D721Med (cell line): ENCODE measurements at places on chromosomes 4 and X.

DNA sequence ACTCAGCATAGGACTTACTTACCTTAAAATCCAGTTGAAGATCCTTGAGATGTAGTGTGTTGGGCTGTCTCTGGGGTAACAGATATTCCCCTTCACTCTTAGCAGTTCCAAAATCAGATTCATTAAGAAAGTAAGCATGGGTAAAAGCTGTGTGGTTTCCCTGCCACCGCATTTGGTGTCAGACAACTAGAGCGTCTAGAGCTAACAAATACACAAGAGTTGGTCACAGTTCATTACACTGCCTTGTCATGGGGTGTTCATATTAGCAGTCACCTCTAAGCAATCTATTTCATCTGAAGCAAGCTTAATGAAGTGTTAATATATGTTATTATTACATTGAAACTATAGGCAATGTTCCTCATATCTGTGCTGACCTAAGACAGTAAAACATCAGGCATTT, 342.8 kb downstream of the PPARGC1A start:
- DNase-seq, result no peak

GRCh38 chr4:89363786-89364185, 56.2 kb upstream of the GPRIN3 start:
- DNase-seq, result no peak

- no peak for DNase-seq
Measured at GRCh38 chrX:13341491-13342101, 21.7 kb upstream of the ATXN3L start.

DNA sequence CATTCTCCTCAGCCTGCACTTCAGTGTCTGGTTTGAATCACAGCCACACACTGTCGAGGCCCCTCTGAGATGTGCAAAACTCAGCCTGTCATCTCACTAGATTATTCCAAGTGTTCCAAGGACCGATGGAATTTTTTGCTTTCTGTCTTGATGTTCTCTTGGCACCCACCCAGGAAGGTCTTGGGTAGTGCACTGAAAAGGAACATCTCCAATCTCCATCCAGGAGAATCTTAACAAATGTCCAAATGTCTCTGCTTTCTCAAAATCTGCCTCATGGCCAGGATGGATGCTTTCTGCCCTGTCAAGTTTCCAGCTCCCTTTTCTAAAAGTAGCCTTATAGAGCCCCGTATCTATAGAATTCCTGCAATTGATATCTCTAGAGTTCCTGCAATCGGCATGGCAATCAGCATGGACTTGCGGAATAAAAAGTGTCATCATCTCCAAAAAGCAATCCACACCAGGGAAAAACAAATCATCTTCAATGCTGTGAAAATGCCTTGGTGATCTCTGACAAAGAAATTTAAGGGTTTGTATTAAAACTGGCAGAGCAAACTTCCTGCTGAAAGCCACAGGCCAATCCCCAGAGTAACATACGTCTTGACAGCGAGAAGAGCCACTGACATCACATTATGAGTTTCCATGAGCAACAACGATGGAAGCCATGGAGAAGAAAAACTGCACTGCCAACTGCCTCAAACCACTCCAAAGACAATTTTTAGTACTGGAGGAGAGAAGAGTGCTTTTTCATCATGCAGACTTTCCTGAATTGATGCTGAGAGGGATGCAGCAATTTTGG, 215.3 kb upstream of the FAM9B start:
- DNase-seq, result no peak

DNA sequence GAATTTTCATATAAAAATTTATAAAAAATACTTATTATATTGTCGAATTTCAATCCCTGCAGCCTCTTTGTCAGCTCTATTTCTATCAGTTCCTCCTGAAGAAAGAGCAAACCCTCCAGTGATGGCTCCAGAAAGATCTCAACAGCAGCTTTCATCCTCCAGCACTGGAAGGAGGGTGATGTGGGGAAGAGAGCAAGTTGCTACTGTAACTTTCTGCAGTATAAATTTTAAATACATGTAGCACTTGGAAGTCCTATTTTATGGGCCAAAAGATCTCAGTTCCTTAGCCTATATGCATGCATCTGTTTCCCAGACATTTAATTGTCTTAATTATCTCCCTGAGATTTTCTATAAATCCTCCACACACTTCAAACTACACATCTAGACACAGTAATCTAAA, 13.7 kb upstream of the ODAM start:
- DNase-seq, result no peak

DNA sequence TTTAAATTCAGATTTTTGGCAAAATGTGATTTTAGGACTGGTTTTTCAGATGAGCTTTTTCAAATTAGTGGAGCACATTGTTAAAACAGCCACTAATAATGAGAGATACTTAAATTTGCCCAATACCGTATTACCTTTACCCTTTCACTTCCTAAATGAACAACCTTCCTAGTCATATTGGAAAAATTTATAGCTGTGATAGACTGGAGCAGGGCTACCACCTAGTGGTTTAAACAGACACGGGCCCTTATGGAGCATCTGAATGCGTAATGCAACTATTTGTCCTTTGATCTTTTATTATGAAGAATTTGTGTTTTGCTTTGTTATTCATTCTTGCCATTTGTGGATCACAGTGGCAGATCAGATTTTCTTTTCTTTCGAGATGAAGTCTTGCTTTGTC, 72.7 kb downstream of the KDM6A start:
- no peak for DNase-seq

DNA sequence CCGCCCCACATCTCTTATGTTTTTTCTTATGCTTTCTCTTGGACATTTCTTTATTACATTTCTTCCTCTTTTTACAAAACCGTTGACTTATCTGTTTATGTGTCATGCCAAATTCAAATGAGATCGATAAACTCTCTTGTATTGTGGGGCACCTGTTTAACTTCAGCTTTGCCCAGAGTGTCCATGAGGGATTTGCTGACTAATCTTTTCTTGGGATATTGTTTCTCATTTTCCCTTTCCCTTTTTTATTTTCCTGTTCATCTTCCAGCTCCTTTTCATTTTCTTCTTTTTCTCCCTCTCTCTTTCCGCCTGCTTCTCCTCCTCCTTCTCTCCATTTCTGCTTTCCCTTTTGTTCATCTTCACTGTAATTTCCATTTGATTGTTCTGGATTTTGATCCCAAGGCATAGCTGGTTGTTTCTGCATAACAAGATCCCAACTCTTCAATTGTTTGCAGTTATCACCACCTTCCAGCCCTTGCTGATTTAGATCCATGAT, 10.7 kb downstream of the TIMM8A start:
- no peak for DNase-seq

DNA sequence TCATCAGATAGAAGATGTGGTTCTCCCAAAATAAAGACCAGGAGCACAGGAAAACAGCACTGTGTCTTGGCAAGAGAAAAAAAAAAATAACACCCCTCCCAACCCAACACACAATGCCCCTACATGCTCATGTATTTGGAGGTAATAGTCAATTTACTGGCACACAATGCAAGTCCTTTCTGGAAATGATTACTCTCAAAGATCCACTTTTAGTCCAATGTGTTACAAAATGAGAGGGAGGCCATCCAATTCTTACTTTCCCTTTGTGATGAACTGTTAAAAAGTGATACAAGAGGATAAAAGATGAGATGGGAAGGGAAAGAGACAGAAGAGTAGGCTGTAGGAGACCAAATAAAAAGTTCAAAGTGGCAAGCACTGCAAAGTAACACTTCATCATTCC, 180.3 kb upstream of the DKK2 start:
- DNase-seq, result no peak

DNA sequence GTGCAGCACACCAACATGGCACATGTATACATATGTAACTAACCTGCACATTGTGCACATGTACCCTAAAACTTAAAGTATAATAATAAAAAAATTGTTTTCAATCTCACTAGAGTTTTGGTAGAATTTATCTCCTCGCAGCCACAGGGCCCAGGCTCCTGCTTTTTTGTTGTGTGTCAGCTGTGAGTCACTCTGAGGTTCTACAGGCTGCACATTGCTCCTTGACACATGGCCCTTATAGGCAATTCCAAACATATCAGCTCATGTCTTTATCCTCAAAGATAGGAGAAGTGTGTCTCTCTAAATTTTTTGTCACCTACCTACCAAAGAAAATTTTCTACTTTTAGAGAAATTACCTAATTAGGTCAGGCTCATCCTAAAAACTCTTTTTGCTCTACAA, 252.1 kb upstream of the ADGRL3 start:
- no peak for DNase-seq

GRCh38 chr4:147837435-147837834, 105.5 kb downstream of the ARHGAP10 start:
- no peak for DNase-seq

DNA sequence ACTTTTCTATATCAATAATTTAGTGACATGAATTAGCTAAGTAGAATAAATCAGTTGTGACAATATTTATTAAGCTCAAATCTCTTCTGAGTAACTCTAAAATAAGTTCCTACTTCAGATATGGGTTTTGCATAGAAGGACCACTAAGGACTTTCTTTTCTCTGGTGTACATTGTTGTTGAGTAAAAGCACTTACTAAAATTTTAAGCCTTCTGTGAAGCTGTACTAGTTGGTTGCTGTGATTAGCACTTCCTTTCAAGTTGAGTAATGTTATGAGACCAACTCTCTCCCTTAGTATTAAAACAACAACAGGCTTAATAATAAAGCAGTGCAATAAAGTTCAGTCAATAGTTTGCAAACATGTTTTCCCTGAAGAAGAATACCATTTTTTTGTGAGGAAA, 667.4 kb upstream of the NDST4 start:
- DNase-seq, result no peak

- DNase-seq, result no peak
Measured at GRCh38 chr4:173958445-173958844, 325.0 kb downstream of the FBXO8 start.

DNA sequence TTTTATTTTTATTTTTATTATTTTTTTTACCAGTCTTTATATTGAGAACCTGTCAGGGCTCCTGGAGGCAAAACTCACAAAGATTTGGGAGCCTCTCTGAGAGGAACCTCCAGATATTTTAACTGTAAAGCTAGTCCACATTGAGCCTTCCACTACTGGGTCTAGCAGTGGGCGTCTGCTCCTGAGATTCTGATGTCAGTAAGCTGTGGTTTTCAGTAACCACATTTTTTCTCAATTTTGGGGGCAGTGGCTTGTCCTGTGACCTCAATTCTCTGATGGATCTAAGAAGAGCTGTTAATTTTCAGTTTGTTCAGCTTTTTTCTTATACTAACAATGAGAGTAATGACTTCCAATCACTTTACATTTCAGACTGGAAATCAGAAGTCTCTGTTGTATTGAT, 23.6 kb upstream of the GPRASP1 start:
- DNase-seq, result no peak

GRCh38 chr4:131547506-131547981, 1601.5 kb upstream of the PCDH10 start:
- DNase-seq, result no peak

- no peak for DNase-seq
Measured at GRCh38 chr4:141247430-141247780, 26.7 kb downstream of the ZNF330 start.

GRCh38 chr4:78061939-78062570, 4.9 kb downstream of the FRAS1 start:
- DNase-seq, result no peak

DNA sequence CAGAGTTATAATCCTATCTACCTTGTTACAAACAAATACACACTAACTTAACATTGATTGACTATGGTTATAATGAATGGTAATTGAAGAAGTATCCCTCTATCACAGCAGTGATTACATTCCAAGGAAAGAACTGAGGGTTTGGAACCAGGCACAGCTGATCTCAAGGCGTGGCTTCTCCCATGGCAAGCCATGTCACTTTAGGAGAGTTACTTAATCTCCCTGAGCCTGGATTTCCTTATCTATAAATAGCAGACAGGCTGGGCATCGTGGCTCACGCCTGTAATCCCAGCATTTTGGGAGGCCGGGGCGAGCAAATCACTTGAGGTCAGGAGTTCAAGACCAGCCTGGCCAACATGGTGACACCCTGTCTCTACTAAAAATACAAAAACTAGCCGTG, 25.6 kb downstream of the SORBS2 start:
- DNase-seq, result no peak

GRCh38 chrX:8960957-8961468, 72.9 kb downstream of the FAM9B start:
- no peak for DNase-seq

DNA sequence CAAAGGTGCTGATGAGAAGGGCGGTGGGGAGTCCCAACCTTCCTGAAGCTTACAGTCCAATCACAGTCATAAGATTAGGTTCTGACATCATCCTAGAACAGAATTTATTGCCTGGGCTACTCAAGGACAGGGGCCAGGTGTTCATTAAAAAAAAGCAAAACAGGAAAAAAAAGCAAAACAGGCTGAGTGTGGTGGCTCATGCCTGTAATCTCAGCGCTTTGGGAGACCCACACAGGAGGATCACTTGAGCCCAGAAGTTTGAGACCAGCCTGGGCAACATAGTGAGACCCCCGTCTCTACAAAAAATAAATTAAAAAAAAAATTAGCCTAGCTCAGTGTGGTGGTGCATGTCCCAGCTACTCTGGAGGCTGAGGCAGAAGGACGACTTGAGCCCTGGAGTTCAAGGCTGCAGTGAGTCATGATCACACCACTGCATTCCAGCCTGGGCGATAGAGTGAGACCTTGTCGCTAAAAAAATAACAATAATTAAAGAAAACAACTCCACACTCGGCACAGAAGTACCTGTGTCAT, 3.0 kb downstream of the RAB9A start:
- no peak for DNase-seq

DNA sequence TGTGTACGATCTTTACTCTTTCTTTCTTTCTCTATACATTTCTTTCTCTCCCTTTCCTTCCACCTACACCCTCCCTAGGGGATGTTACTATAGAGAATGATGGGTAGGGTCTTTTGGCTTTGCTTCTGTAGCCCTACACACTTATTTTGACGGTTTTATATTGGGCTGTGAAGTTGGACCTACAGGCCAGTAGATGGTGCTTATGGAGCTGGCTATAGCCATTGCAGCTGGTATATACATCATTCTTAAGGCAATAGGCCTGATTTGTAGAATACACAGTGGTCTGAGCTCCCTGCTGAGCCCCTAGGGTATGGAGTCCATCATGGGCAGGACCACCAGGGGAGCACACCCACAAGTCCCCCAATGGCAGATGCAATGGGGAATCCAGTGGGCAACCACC, 1869.7 kb downstream of the STIM2 start:
- DNase-seq, result no peak

- DNase-seq, result no peak
Measured at GRCh38 chr4:110830461-110830860, 207.6 kb upstream of the PITX2 start.

DNA sequence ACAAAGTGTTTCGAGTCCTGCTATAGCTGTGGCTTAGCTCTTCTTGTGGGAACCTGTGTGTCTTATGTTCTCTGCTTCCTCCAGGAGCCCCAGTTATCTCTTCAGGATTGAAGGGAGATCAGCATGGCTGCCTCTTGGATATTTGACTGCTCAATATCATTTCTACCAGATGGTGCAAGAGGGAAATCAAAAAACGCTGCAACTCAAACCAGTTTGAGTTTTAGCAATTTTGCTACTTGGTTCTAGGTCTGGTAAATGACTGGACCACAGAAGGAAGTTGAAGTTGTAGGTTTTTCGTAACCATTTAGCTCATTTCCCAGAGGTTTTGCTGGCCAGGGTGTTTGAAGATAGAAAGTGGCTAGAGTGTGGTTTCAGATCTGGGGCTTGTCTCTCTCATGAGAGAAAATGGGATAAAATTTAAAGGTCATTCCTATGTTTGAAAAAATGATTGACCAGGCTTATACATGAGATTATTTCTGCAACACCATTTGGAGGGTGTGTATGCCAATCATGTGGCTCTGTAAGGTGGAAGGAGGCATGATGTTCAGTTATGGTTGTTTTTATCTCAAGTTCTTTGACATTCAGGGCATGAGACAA, 210.4 kb downstream of the SPRY1 start:
- no peak for DNase-seq

- DNase-seq, result no peak
Measured at GRCh38 chr4:39587881-39588280, 50.8 kb downstream of the SMIM14 start.

- DNase-seq, result no peak
Measured at GRCh38 chrX:119728487-119728886, 29.9 kb upstream of the SOWAHD start.
